Stimulated activated CD4-positive, alpha-beta T cell treated with anti-CD3 and anti-CD28 coated beads, Interleukin-12 subunit alpha, Interleukin-12 subunit beta, amount 100 ng/mL, for 4 hours (primary cell): ENCODE measurements at places on chromosomes 1 and 21.
A peak's percentile ranks its signal among the peaks of the same experiment; 100 is the strongest.

GRCh38 chr1:53835491-53835890 is 2.6 kb downstream of the NDC1 start:
- DNase-seq: no peak

DNA sequence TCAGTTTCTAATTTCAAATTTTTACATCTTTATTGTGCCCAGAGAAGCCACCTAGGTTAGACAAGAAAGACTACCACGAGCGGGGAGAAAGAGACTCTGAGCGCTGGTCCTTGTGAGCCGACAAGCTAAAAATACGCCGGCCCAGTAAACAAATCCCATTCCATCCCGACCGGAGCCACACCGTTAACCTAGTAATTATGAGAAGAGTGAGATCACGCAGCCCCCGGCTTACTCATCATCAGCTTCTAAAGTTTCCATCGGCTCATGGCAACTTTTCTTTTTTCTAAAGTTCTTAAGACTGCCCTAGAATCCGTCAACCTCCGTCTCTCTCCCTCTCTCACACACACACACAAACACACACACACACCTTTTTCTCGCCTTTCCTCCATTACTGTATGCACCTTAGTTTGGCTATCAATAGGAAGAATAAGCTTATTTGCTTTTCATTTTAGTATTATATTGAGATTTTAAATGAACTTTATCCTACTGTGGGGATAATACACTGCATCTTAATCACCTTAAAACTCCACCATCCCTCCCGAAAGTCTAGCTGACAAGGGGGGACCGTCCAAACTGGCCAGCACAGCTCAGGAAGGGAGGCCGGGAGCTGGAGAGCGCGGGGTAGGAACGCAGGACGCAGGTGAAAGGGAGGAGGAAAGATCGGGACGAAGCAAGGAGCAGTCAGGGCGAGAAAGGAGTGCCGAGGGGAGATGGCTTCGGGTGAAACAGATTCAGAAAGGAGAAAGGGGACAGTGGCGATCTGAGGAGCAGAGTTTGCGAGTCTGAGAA is 728 bp downstream of the OTUD7B start:
- DNase-seq: peak; percentile 46

GRCh38 chr1:198934901-198935305 is 296.1 kb downstream of the PTPRC start:
- DNase-seq: no peak

DNA sequence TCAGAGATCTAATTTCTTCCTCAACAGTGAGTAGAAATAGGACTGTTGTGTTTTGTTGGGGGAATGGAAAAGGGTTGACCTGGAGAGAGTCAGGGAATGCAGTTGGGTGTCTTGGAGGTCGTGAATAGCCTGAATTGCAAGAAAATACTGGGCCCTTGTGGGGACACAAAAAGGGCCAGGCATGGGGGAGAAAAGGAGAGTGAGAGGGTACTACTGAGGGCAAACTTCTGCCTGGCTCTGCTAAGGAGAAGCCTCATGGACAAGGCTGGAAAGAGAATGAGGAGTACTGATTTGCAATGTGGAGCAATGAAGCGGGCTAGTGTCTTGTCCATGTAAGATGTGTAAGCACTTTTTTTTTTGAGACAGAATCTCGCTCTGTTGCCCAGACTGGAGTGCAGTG is 96.2 kb upstream of the IRF2BP2 start:
- no peak for DNase-seq

- DNase-seq: peak; percentile 67
Measured at GRCh38 chr1:226662642-226663326, 76.3 kb downstream of the ITPKB start.

GRCh38 chr1:218219460-218219859 is 65.6 kb upstream of the RRP15 start:
- no peak for DNase-seq
